Fibroblast of upper back skin (primary cell): ENCODE measurements at places on chromosomes 1 and 21.
A peak's percentile ranks its signal among the peaks of the same experiment; 100 is the strongest.

DNA sequence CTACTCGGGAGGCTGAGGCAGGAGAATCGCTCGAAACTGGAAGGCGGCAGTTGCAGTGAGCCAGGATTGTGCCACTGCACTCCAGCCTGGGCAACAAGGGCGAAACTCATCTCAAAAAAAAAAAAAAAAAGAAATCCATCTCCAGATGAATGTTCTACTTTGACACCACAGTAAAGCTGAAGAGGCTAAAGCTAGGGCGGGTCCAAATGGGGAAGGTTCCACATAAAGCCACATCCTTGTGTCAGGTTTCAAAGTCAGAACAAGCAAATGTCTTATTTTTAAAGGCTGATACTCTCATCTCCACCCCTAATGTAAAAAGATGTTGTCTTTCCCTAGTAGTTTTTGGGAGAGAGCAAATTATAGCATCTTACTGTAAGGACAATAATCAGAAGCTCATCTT lies 4.4 kb upstream of the WARS2 start:
- no peak for DNase-seq

DNA sequence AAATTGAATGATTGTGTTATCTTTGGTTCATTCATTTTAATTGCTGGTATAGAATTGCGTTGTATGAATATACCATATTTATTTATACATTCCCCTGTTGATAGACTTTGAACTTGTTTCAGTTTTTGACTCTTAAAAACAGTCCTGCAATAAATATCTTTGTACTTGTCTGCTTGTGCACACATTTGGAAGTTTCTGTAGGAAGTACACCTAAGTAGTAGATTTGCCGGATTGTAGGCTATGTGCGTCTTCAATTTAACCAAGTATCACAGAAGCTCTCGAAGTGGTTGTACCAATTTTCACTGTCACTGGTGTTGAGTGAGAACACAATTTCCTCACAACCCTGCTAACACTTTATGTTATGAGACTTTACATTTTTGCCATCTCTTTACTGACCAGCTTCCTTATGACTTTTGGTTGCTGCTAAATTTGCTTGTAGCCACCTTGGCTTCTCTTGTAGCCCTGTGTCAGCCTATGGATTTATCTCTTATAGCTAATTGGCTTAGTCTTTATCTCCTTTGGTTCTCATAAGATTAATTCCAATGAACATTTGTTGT lies 2.2 kb downstream of the TTC3 start:
- DNase-seq: no peak

DNA sequence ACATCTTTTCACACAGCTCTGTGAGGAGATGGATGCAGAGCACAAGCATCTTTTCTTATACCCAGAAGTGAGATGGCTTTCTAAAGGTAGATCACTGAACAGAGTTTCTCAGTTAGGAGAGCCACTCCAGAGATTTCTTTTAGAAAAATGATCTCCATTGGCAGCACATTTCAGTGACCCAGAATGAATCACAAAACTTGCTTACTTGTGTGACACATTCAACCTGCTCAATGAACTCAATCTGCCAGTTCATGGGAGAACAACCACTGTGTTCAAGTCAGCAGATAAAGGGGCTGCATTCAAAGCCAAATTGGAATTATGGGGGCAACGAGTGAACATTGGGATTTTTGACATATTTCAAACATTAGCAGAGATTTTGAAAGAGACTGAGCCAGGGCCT lies 78.3 kb downstream of the UCHL5 start:
- DNase-seq: no peak

DNA sequence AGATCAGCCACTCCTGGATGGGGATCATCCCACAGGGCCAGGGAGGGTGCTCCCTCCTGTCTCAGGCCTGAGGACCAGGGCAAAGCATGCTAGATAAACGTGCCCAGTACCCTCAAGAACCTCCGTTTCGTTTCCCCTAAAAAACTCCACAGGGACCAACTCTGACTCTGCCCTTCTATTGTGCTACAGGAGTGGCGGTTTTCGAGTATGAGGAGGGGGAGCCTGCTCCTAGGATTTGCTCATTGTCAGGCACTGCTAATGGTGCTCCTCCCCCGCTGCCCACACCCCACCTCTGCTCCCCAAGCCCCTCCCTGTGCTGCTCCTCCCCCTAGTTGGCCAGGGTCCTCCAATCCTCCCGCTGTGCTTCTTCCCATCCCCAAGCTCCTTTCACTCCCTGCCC lies 32.0 kb downstream of the PGBD5 start:
- DNase-seq: no peak

DNA sequence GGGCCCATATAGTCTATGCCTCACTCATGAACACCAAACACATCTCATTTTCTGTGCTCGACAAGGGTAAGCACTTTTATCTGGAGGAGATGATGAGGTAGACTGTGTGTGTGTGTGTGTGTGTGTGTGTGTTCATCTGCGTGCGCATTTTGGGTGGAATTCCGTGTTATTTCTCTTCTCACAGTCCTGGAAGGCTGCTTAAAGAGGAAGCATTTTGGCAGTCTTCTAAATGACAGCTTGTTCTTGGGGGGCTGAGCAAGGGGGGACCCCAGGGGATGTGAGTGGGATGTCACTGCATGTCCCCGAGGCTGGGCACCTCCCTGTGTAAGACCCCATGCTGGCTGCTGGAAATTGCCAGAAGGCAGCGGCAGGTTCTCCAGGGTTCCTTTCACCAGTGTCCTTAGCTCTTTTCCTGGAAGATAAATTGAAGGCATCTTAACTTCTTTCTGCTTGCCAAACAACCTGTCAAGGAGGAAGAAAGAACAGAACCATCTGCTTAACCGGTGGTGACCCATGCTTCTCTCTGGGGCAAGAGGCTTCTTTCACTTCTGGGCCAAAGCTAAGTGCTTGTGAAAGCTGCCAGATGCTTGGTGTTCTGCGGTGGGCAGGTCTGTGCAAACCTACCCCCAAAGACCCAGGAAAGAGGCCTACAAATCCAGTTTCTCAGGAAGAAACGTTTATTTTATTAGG lies 9.9 kb upstream of the RD3 start:
- no peak for DNase-seq

- DNase-seq: no peak
Observed at GRCh38 chr1:157234705-157235273, 96.6 kb upstream of the ETV3 start.

GRCh38 chr1:239976130-239976968 lies 115.3 kb upstream of the FMN2 start:
- DNase-seq: peak; percentile 49

- DNase-seq: no peak
Observed at GRCh38 chr1:225921734-225922709, 2.0 kb downstream of the PYCR2 start.

- DNase-seq: no peak
Observed at GRCh38 chr1:204191456-204191855, 4.8 kb downstream of the KISS1 start.

DNA sequence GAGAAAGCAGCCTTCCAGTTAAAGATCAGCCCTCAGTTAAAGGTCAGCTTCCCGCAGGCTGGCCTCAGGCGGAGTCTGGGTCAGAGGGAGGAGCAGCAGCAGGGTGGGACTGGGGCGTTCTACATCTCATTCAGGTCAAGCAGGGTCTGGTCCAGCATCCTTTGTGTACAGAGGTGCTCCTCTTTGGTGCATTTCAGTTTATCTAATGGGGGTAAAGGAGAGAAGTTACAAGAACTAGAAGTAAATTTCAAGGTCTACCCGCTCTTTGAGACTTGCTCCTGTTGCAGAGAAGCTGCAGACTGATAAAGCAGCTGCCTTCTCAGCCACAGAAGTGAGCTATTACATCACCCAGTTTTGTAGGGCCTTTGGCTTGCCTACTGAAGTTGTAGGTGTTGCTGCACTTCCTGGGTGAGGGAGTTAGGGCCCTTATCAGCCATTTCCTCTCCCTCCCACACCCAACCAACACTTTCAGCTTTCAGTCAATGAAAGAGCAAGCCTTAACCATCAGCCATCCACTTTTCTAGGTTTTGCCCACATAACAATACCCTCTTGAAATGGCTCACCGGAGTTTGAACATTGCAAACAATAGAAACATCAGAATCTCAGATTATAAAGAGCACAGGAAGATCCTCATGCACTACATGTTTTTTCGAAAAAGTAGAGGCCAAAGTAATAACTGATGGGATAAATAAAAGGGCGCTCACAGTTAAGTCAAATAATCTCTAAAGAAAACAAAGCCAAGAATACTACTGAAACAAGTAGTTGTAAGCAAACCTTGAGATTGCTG lies 2.8 kb upstream of the NUP210L start:
- no peak for DNase-seq

- DNase-seq: no peak
Observed at GRCh38 chr1:15405106-15405850, 4.4 kb upstream of the EFHD2 start.

DNA sequence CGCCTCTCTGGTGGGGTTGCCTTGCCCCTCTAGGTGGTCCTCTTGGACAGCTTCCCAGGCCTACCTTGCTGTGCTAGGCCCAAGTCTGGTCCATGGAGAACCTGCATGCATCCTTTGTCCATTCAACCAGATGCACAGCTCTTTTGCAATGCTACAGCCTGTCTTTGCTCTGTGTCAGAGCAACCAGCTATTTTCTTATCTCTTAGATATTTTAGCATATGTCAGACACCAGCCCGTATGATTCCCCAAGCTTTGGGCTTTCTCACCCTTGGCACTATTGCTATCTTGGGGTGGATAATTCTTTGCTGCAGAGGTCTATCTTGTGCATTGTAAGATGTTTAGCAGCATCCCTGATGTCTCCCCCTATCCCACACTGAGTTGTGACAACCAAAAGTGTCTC lies 32.3 kb downstream of the TNN start:
- no peak for DNase-seq

DNA sequence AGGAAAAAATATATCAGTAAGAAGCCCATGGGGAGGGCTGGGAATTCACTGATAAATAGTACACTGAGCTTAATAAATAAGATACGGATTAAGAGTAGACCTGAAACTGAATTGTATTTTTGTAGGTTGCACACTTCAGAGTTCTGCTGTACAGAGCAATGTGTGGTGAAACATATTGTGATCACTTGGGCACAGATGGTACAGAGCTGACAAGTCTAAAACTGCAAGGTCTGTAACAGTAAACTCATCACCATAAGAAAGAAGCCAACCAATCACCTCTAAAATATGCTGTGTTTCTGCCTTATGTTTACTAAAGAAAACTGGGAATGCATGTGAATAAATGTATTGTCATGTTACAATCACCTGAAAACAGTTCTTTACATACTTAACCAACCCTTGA lies 360.7 kb downstream of the MRPL39 start:
- no peak for DNase-seq

DNA sequence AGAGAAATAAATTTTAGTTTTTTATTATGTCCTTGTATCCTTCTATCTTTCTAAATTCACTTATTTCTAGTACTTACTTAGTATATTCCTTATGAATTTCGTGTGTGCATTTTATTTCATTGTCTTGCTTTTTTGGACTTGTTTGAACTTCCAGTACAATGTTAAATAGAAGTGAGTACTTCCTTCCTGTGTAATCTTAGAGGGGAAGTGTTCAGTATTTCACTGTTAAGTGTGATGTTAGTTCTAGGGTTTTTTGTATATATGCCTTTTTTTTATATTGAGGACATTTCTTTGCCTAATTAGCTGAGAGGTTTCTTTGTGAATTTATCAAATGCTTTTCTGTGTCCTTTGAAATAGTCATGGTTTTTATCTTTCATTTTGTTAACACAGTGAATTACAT lies 10.7 kb downstream of the LYPLAL1 start:
- no peak for DNase-seq

DNA sequence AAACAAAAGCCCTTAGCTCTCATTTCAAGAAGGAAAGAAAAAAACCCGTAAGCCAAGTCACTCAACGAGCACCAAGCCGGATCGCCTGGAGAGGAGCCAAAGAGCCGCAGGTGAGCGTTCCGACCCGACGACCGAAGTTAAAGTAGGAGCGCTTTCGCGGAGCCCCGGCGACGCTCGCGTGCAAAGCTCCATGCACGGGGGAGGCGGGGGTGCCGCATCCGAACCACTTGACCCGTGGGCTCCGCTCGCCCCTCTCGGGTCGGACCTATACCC lies 382 bp downstream of the GPBP1L1 start:
- peak; percentile 8 for DNase-seq

DNA sequence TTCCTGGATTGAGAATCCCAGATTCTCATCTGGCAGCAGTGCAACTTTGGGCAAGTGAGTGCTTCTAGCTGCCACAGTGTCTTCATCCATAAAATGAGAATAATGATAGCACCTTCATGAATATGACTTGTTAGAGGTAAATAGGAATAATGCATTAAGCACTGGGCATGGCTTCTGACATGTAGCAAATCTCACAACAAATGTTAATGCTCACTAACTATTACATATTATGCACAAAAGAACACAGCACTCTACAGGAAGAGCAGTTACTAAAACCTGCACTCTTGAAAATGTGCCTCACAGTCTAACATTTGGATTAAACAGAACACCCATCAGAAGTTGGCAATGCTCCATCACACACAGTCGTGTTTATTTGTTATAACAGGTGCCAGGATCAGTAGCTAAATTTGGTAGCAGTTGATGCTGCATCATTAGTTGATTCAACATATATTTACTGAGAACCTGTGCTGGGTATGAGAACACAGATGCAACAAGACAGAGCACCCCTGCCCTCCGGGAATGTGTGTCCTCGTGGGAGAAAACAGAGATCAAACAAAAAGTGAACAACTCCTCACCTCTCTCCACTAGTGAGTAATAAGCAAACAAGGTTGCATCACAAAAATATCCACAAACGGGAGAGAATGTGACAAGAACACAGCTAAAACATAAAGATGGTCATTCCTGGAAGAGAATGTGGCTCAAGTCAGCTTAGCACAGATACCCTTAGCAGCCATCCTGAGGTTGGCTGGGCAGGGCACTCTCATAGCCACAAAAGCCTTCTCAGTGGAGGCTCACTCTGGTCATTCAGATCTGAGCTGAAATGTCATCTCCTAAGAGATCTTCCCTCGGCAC lies 26.2 kb upstream of the LBR start:
- no peak for DNase-seq

GRCh38 chr1:176559878-176560277 lies 96.9 kb downstream of the PAPPA2 start:
- DNase-seq: peak; percentile 74

DNA sequence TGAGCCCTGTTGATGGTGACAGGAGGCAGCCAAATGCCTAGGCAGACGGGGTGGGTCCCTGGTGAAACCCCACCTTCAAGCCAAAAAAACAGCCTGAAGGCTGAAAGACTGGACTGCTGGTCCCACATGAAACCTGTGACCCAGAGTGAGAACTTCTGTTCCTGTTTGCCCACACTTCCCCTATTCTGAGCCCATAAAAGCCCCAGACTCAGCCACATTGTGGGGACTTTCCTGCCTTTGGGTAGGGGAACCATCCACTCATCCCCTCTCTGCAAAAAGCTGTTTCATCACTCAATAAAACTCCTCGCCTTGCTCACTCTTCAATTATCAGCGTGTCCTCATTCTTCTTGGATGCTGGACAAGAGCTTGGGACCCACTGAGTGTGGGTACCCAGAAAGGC lies 25.2 kb downstream of the HTR6 start:
- DNase-seq: no peak

DNA sequence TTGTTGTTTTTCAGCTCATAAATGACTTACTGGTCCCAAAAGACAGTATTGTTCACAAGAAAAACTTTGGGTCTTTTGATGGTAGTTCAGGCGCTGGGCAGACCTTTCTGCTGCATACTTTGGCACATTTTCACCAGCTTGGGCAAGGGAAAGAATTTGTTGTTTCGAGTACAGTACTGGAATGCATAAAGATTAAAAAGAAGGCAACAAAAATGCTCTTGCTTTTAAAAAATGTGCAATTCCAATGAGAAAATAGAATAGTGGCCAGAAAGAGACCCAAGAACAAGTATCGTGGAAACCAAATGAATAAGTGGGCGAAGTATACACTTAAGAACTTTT lies 56.0 kb downstream of the CLIC6 start:
- no peak for DNase-seq
